ENCODE measurements at places on chromosomes 7 and 10.

GRCh38 chr10:98308669-98309365 lies 40.8 kb upstream of the LOXL4 start:
- no peak for DNase-seq

- no peak for DNase-seq
These were observed 238.2 kb upstream of the FAM3C start for GRCh38 chr7:121634356-121634755.

GRCh38 chr7:138000081-138000701 lies 1.7 kb downstream of the CREB3L2 start:
- no peak for DNase-seq

GRCh38 chr7:39855325-39855674 lies 94.8 kb upstream of the CDK13 start:
- DNase-seq: no peak

DNA sequence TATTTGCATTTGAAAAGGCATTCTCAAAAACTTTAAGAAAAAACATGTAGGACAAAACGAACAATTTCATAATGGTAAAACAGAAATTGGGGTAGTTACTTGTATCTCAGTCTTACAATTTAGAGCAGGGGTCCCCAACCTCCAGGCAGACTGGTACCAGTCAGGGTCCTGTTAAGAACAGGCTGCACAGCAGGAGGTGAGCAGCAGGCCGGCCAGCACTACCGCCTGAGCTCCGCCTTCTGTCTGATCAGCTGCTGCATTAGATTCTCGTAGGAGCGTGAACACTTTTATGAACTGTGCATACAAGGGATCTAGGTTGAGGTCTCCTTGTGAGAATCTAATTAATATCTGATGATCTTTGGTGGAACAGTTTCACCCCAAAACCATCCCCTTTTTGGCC lies 77.3 kb downstream of the SEMA3A start:
- no peak for DNase-seq

- no peak for DNase-seq
These were observed 102.7 kb downstream of the ZWINT start for GRCh38 chr10:56258378-56258777.

GRCh38 chr10:34348917-34349485 lies 466.1 kb downstream of the PARD3 start:
- DNase-seq: no peak

DNA sequence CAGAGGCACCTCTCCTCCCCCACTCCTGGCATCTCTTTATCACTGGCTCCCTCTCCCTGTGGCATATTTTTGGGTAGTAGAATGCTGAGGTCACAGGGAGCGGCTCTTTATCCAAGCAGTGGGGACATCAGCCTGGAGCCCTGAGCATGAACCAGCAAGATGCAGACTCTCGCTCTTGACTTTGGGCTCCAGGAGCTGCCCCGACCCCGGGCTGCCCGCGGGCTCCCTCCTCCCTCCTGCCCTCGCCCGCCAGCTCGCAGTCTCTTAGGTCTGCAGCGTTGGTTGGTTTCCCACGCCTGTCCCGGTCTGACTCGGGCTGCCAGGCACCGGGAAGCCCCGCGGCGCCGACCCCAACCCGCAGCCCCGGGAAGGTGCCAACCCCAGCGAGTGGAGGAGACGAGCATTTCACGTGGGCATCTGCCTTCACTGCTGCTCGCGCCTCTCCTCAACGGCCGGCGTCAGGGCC lies 1.3 kb downstream of the INSYN2A start:
- no peak for DNase-seq

DNA sequence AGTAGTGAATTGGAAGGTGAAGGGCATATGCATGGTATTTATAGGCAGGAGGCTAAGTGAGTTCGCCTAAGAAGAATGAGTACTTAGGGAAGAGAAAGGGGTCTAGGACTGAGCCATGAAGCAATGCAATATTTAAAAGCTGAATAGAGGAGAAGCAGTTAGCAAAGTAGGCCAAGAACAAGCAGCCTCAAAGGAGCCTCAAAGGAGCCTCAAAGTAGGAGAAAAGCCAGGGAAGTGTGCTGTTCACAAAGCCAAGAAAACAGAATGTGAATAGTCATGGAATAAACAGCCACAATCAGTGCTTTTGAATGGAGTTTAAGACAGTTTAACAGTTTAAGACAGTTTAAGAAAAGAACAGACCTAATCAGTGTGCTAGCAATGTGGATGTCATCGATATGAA lies 762.0 kb downstream of the SORCS1 start:
- DNase-seq: no peak

DNA sequence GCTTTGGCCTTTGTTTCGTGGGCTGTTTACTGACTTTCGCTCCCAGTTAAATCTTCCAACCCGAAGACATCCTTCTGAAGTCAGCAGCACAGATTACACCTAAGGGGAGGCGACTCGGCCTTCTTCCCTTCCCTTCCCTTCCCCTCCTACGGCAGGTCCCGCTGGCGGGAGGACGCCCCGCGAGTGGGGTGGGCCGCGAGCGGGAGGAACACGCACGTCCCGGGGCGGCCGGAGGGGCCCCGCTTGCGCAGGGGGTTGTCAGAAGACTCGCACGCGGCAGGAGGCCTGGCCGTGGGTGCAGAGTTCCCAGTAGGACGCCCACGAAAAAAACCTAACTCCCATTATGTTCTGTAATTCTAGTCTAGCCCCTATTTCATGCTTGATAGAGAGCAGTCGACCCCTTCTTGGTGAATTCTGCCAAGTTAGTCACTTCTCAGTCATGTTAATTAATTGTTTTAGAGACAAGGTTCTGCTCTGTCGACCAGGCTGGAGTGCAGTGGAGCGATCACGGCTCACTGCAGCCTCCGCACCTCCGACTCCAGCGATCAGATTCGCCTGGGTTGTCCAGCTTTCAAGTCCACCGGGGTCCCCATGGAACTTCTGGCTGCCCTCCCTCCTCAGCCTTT lies 19.2 kb upstream of the ZNF32 start:
- no peak for DNase-seq

DNA sequence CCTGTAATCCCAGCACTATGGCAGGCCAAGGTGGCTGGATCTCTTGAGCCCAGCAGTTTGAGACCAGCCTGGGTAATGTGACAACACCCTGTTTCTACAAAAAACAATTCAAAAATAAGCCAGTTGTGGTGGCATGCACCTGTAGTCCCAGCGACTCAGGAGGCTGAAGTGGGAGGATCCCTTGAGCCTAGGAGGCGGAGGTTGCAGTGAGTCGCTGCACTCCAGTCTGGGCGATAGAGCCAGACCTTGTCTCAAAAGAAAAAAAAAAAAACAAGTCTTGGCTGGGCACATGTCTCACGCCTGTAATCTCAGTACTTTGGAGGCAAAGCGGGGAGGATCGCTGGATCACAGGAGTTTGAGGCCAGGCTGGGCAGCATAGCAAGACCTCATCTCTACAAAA lies 74.6 kb upstream of the PDSS1 start:
- DNase-seq: no peak

GRCh38 chr10:124262234-124262865 lies 156.4 kb downstream of the OAT start:
- DNase-seq: no peak

- DNase-seq: no peak
These were observed 67.7 kb upstream of the JCAD start for GRCh38 chr10:30127120-30127541.

GRCh38 chr10:91211675-91212074 lies 8.8 kb upstream of the PCGF5 start:
- DNase-seq: no peak

GRCh38 chr10:62083412-62084267 lies 182.1 kb downstream of the ARID5B start:
- DNase-seq: no peak

Data from thymus (tissue), 14 donors.